ENCODE measurements at places on chromosomes 5 and 9.
A peak's percentile ranks its signal among the peaks of the same experiment; 100 is the strongest.

GRCh38 chr9:123408313-123409262 is 52.6 kb downstream of the CRB2 start:
- DNase-seq: no peak

DNA sequence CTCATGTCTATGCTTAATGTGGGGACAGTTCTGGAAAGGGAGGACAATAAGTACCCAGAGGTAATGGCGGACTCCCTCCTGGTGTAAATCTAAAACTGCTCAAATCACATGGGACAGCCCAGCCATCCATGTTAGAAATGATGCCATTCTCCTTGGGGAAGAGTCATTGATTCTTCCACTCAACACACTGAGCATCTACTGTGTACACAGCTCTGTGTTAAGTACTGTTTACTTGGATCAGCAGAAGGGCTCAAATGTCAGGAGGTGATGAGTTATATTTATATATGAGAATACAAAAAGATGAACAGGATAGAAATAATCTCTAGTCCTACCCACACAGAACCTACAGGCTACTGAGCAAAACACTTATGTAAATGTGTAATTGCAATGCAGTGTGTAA is 31.8 kb upstream of the NANS start:
- DNase-seq: no peak

- DNase-seq: no peak
These were observed 115.6 kb downstream of the RPS23 start for GRCh38 chr5:82162573-82162972.

- peak; percentile 49 for DNase-seq
These were observed 129.0 kb downstream of the SNX18 start for GRCh38 chr5:54646356-54647101.

DNA sequence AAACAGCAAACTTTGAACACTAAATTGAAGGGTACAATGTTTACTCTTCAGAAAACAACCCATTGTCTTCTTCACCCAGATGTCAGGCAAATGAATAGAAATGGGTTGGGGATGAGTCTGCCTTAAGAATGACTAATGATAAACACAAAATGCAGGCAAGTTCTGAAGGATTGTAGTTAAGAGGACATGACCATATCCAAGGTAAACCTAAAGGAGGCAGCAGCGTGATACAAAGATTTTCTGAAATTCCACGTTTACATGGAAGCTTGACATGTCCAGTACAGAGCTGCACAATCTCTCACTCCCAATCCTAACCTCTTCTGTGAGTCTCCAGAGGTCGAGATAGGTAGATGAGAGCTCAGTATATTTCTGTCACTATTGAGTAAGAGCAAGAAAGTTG is 1263.2 kb upstream of the CDH6 start:
- no peak for DNase-seq

GRCh38 chr5:111699324-111699723 is 57.7 kb downstream of the NREP start:
- no peak for DNase-seq

DNA sequence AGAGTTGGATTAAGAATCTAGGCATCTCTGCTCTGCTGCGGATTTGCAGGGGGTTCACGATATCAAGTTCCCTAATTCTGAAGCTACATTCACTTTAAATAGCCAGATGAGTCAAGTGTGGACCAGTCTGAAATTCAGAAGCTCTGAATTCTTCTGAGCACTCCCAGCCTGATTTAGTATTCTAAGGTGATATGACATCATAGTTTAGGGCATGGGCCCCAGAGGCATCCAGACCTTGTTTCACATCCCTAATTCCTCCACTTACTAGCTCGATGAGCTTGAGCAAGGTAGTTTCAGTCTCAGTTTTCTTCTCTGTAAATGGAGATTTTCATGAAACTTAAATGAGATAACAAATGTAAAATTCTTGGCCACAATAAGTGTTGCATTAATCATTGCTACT is 65.2 kb downstream of the TMEM167A start:
- no peak for DNase-seq

- DNase-seq: no peak
These were observed 835 bp upstream of the DND1 start for GRCh38 chr5:140674211-140674610.

GRCh38 chr5:106801554-106801953 is 869.2 kb downstream of the EFNA5 start:
- no peak for DNase-seq

- DNase-seq: no peak
These were observed 108.8 kb downstream of the NIPBL start for GRCh38 chr5:36985387-36985786.

GRCh38 chr5:180109920-180110319 is 38.4 kb upstream of the RNF130 start:
- DNase-seq: no peak

DNA sequence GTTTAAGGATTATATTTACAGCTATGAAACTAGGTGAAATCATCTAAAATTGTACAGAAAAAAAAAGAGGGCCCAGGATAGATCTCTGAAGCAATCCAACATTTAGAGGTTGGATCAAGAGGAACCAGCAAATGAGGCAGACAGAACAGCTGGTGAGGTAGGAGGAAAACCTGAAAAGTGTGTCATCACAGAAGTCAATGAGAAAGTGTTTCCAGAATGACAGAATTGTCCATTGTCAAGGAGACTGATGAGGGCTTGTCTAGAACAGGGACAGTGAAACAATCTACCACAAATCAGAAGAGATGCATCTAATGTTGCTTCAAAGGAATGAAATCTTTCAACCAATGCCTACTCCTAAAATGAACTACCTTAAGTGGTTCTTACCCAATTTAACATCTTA is 6.6 kb downstream of the C5orf63 start:
- no peak for DNase-seq

- DNase-seq: no peak
These were observed 3.9 kb downstream of the S1PR3 start for GRCh38 chr9:88995200-88995577.

DNA sequence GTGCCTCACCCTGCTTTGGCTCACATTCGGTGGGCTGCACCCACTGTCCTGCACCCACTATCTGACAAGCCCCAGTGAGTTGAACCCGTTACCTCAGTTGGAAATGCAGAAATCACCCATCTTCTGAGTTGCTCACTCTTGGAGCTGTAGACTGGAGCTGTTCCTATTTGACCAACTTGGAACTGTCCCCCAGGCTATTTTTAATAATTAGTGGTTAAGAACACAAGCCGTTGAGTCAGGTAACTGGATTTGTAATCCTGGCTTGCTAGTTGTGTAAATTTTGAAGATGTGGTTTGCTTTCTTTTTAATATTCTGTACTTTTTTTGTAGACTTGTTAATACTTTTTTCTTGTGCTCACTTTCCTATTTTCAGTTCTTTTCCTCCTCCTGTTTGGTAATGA is 81.2 kb downstream of the CNTLN start:
- DNase-seq: no peak

DNA sequence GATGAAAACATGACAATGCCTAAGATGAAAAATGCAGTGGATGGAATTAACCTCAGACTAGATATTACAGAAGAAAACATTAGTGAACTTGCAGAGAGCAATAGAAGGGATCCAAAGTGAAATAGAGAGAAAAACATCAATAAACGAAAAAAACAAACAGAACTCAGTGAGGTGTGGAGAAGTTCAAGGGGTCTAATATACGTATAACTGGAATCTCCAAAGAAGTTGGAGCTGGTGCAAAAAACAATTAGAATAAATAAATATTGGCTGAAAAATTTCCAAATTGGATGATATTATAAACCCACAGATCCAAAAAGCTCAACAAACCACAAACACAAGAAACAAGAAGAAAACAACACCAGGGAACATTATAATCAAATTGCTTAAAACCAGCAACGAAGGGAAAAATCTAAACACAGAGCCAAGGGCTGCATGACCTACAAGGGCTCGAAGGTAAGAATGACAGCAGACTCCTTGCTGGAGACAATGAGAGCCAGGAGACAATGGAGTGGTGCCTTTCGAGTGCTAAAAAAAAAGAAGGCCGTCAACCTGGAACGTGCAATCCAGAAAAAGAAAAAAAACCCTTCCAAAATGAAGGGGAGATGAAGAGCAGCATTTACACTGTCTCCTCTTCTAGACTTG is 11.8 kb downstream of the FAM163B start:
- no peak for DNase-seq

GRCh38 chr5:36423578-36424307 is 122.0 kb upstream of the RANBP3L start:
- no peak for DNase-seq

- peak; percentile 16 for DNase-seq
These were observed 105.2 kb downstream of the SH3TC2 start for GRCh38 chr5:148957591-148958202.

- DNase-seq: no peak
These were observed 36.1 kb downstream of the TAF11L14 start for GRCh38 chr5:17670353-17670752.

DNA sequence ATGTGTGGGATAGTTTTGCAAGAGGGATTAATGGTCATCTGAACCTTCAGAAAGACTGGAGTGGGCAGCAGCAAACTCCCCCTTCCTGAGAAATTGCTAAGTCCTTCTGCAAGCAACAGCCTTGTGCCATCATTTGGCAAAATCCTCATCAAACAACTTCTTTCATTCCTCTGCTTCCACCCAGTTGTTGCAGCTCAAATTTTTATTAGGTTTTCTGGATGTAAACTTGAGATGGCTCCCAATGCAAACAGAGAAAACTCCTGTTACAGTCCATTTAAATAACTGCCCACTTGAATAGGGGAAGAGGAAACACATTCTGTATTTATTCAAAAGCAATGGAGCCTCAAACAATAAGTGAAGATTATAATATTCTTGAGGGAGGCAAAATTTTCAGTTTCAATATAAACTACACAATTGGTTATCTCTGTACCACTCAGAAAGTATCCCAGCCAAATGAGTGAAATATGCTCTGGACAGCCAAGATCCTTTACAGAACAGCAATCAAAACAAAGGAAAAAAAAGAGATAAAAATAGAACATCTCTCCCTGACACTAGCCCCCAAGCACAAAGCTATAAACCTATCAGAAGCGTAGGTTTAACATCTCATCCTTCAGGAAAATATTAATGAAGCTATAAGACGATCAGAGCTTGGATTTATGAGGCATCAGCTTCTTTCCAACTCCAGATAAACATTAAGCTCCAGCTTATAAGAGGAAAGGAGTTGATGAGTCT is 17.3 kb upstream of the DAP start:
- no peak for DNase-seq

DNA sequence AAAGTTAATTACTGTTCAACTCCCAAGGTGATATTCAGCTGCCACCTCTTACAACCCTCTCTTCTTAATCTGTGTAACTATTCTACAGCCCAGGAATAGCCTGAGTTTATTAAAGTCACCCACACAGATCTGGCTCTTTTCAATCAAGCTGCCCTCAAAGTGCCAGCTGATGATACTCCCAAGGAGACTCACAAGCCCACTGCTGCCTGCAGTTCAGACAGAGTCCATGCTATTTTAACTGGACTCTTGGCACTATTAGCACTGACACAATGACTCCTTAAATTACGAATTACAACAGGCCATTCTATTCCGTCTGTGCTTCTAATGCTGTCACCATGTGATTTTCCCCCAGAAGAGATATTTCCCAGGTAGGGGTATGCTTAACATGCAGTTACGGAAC is 26.3 kb downstream of the REEP5 start:
- no peak for DNase-seq

DNA sequence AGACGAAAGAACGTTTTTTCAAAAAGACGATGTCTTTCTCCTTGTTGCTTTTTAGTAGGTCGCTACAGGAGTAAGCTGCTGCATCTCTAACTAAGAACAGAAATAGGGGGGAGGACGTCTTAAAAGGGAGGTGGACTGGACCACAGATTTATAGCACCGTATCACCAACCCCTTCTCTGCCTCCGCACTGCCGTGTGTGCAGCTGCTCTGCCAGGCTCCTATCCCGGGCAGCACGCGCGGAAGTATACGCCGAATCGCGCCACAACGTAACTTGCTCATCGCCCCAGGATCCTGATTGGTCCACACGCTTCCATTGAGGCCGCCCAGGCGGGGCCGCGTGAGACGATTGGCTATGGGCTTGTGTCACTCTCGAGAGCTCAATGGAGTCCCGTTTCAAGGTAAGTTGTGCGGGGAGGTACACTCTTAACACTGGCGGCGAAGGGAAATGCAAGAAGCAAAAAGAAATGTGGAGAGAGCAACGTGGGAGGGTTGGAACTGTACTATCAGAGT is at the start of gene ELAVL2:
Gene ELAVL2, minus strand, starts transcription at position 121 of the 510 bp plus-strand sequence. CDS start 64,006 bp downstream, outside the sequence.
- DNase-seq: peak; percentile 18

- DNase-seq: no peak
These were observed 44.7 kb downstream of the RGS3 start for GRCh38 chr9:113508111-113508749.

DNA sequence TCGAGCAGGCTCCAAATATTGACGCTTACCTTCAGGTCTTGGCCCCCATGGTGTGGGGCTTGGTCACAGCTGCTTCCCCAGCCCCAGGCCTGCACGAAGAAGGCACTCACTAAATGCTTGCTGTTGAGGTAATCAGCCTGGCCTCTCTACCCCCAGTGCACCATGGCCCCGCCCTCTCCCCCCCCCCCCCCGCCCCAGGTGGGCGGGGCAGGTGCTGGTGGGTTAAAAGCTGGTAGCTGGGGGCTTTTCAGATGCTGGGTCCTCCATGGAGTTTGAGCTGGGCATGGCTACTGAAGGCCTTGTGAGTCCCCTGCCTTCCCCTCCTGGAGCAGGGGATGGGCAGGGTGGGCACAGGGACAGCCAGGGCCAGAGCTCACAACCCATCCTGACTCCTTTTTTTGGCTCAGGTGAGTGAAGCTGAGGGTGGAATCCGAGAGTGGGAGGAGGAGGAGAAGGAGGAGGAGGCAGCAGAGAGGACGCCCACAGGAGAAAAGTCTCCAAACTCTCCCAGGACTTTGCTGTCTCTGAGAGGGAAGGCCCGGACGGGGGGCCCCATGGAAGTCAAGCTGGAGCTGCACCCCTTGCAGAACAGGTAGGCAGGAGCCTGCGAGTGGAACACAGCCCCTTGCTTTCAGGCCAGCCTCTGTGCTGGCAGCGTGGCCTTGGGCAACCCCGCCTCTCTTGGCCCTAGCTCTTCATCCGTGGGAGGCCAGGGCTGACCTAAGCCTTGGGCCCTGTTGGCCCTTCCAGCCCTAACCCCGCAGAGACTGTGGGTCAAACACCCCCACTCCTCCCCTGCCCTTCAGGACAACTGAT is 4.4 kb upstream of the TSPAN17 start:
- no peak for DNase-seq

GRCh38 chr9:96379461-96379860 is 4.0 kb downstream of the SLC35D2 start:
- no peak for DNase-seq

- no peak for DNase-seq
These were observed 165.8 kb downstream of the MELK start for GRCh38 chr9:36738318-36738976.

Measured in activated T-cell treated with anti-CD3 and anti-CD28 coated beads for 24 hours (primary cell).